Stimulated activated CD4-positive, alpha-beta T cell treated with anti-CD3 and anti-CD28 coated beads, Interleukin-12 subunit alpha, Interleukin-12 subunit beta, amount 100 ng/mL, for 48 hours (primary cell): ENCODE measurements at places on chromosomes 1 and 21.

DNA sequence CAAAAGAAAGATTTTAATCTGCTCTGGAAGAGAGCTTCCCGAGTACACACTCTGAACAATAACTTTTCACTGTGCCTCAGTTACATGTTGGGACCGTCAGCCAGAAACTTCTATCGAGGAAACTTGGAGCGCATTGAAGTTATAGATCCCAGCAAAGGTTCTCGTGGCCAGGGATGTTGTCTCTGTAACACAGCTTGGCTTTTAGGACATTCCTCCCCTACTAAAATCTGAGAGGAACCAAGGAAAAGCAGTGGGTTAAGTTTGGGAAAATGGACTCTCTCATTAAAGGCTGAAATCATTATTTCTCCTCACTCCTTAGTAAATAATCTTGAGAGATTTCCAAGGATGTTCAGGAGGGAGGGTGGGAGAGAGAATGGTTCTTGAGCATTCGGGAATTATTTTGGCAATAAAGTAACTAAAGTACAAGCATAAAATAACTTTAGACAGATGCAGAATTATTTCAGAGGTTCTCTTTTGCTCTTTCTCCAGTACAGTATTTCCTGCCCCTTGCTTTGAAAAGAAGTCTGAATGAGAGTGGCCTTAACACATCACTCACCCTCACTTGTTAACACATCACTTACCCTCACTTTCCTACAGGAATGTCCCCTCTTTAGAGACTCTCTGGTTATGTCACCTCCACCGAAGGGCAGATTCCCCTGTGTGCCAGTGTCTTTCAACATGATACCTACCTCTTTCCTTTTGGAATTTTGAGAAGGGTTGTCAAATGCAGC, 1.8 kb upstream of the NFIA start:
- DNase-seq = no peak

DNA sequence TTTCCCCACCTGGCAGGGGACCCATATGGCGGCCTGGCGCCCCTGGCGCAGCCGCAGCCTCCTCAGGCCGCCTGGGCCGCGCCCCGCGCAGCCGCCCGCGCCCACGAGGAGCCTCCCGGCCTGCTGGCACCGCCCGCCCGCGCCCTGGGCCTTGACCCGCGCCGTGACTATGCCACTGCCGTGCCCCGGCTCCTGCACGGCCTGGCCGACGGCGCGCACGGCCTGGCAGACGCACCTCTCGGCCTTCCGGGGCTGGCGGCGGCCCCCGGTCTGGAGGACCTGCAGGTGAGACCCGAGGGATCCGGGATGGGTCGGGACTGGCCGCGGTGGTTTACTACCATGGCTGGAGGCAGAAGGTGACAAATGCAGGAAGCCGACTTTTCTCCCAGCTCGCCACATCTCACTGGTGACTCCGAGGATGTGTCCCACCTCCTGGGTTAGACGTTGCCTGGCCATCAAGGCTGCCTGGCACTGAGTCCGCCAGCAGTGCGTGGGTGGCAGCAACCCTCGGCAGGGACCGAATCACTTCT, 1.1 kb downstream of the TFAP2E start:
- DNase-seq = no peak

DNA sequence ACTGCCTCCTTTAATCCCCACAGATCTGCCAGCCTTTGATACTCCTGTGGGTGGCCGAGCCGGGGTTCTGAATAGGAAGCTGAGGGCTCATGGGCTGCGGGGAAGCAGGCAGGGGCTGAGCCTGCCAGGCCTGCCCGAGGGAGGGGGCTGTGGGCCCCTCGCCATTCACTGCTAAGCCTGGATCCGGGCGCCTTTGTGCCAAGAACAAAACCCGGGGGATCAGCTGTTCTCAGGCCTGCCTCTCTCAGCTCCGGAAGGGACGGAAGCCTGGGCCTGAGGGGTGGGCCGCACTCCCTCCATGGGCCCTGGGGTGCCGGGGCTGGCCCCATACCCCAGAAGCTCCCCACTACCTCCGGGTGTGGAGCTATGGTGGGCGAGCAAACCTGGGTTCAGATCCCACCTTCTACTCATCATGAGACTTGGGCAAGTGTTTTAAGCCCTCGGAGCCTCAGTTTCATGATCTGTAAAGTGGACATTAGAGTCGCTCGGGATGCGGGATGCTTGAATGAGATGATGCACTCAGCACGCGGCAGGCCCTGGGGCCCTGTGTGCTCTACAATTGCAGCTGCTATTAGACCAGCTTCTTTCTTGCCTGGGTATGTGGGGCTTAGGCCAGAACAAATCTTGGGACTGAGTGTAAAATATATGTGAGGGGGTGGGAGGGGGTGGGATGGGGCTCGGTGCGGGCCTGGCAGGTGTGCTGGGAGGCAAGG, 19.2 kb upstream of the EPHA2 start:
- no peak for DNase-seq

DNA sequence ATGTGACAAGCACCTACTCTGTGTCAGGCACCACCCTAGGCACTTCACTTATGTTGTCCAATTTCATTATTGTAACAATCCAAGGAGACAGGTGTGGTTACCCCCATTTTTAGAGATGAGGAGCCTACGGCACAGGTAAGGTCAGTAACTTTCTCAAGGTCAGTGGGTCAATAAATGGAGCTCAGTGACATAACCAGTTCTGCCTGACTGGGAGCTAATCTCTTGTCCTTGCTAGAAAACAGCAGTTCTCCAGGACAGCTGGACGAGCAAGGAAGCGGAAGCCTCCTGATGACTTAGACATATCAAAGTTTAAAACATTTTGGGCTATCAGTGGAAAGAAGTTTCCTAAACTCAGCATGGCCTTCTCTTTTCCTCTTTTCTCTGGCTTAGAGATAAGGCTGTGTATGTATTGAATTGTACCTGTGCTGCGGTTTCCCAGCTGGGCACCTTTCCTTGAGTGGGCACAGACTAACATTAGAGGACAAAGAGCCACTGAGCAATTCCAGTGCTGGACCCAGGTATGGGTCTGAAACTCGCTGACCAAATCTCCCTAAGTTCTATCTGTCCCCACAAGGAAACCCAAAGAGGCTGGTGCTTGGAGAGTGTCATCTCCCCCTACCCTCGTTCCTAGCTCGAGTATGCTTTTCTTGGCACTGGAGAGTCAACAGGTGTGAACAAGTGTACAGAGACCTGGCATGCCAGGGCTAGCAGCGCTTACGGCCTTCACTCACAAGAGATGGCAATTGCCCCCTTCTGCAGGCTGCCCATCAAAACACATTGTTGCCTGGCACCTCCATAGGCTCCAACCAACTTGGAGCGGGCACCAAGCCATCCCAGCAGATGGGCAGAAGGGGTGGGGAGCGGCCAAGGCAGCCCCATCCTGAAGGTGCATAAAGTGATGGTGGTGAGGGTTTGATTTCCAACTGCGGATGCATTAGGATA, 456.1 kb upstream of the PROX1 start:
- DNase-seq = no peak
